ENCODE measurements at places on chromosomes 3 and 15.

- no peak for DNase-seq
These were observed 656.0 kb downstream of the MCTP2 start for GRCh38 chr15:94887391-94887790.

DNA sequence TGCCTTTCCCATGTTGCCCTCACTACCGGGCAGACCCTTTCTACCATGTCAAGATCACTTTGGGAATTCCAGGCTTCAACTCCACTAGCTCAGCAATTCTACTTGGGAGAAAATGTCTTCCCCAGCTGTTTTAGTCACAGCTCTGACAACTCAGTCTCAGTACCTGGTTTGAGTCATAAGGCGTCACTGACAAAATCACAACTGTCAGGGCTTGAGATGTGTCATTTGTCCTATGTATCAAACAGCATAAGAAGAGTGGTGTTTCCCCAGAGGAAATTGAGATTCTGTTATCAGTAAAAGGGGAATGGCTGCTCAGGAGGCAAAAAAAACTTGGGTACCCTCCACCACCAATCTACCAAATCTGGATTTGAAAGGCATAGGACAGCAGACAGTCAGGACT is 594.9 kb upstream of the SUCLG2 start:
- no peak for DNase-seq

DNA sequence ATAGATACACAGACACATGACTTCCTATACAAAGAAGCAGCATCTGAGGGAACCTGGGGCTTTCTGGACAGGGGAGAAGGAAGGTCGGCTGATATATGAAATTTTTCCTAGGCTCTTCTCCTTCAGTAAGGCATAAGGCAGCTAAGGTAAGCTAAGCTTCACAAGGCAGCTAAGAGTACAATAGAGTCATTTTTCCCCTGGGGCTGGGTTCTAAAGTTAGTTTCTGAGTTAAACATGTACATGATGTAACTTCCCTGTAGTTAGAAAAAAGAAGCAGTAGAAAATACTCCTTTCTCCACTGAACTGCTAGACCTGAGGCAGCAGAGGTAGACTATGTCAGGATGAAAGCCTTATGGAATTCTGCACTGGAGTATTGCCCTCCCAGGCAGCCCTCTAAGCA is 109.6 kb downstream of the PLD1 start:
- no peak for DNase-seq

GRCh38 chr15:26113296-26113695 is 250.2 kb upstream of the ATP10A start:
- no peak for DNase-seq

DNA sequence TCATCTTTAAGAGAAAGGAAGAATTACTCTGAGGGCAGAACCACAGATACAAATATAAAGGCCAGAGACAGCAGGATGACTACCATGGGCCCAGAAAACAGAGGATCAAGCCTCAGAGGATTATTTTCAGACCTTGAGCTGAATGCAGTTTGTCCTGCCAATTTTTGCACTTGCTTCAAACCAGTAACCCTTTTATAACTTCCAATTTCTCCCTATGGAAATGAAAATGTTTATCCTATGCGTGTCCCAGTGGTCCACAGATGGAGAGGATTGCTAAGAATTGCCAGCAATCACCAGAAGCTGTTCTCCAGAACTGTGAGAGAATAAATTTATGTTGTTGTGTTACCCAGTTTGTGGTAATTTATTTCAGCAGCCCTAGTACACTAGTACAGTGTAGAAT is 26.4 kb upstream of the MME start:
- DNase-seq = no peak

DNA sequence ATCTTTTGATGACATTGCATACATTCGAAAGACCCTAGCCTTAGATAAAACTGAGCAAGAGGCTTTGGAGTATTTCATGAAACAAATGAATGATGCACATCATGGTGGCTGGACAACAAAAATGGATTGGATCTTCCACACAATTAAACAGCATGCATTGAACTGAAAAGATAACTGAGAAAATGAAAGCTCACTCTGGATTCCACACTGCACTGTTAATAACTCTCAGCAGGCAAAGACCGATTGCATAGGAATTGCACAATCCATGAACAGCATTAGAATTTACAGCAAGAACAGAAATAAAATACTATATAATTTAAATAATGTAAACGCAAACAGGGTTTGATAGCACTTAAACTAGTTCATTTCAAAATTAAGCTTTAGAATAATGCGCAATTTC is 16.7 kb downstream of the KCNMB3 start:
- no peak for DNase-seq

DNA sequence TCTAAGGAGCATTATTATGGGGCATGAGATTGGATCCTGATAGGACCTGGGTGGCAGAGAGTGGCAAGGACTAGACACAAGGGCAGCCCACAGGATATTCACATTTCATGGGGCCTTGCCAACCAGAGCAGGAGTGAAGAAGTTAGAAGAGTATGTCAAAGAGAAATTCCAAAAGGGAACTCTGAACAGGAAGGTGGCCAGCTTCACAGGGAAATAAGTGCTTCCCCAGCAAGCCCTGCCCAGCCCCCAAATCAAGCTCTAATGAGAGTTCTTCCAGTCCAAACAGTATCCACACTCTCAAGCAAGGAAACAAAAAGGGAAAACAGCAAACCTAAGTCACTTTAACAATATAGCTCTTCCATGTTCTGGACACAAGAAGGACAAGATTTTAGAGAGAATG is 130.2 kb upstream of the COL8A1 start:
- DNase-seq = no peak

GRCh38 chr3:133962849-133963248 is 66.9 kb downstream of the SLCO2A1 start:
- DNase-seq = no peak
